Colonic mucosa (tissue), 4 donors: ENCODE measurements at places on chromosomes 4 and X.

GRCh38 chrX:133849676-133850075 is 135.7 kb downstream of the GPC3 start:
- no peak for DNase-seq

DNA sequence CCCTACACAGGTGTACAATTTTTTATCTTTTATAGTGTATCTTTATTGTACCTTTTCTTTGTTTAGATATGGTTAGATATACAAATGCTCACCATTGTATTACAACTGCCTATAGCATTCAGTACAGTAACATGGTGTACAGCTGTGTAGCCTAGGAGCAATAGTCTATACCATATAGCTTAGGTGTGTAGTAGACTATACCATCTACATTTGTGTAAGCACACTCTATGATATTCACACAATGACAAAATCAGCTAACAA is 80.3 kb downstream of the FAM13A start:
- no peak for DNase-seq

- DNase-seq, result no peak
Observed at GRCh38 chrX:146278381-146278780, 460.8 kb downstream of the SLITRK2 start.

DNA sequence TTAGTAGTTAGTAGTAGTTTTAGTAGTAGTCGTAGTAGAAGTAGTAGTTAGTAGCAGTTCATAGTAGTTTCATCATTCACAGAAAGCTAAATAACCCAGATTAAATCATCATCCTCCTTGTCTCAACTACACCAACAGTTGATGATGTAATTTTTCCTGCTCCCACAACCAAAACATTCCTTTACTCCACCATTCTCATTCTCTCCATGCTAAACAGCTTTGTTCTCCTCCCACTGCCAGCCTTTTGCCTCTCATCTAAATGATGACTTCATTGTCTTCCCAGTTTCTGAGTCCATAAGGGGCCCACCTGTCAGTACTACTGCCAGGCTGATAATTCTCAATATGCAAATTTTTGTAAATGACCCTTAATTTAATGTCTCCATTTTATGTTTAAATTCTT is 68.9 kb downstream of the ARHGAP24 start:
- no peak for DNase-seq

DNA sequence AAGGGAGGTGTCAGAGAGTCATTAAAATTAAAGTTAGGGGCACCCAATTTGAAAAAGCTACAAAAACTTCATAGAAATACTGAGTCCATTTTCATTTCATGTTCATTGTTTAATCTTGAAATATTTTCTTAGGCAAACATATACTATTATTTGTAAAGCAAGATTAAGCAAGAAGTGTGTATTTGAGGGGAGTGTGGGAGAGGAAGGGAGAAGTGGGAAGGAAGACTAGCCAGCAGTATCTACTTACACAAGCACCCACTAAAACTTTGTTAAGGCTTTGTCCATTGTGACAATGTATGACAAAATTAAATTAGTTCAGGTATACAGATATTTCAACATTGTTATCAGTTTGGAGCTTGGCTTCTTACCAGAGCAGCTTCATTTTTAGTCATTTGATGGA is 222.9 kb downstream of the ARHGAP24 start:
- no peak for DNase-seq

DNA sequence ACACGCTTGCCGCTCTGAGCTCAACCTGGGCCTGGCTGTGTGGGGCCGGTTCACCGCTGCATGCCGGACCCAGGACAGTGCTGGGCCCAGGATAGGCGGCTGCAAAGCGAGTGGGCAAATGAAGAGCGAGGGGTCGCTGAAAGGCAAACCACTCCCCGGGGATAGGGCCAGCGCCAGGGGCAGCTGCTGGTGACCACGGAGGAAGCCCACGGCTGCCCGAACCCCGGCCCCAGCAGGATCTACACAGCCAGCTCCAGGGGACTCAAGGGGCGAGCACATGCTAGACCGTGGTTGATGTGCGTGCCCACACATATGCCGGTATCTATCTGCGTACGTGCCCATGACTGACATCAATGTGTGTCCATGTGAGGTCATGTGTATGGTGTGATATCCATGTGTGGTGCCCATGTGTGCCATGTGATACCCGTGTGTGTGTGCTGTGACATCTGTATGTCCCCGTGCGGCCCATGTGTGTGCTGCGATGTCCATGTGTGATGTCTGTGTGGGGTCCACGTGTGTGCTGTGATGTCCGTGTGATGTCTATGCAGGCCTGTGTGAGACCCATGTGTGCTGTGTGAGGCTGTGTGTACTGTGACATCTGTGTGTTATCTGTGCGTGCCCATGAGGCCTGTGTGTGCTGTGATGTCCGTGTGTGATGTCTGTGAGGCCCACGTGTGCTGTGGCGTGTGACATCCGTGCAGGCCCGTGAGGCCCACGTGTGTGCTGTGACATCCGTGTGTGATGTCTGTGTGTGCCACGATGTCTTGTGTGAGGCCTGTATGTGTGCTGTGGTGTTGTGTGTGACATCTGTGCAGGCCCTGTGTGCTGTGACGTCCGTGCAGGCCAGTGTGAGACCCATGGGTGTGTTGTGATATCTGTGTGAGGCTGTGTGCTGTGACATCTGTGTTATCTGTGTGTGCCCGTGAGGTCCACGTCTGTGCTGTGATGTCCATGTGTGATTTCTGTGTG is 24.8 kb downstream of the CTBP1 start:
- DNase-seq, result no peak

GRCh38 chr4:182192511-182193181 is 50.6 kb upstream of the TENM3 start:
- no peak for DNase-seq

GRCh38 chr4:132557660-132558059 is 591.4 kb upstream of the PCDH10 start:
- no peak for DNase-seq

- no peak for DNase-seq
Observed at GRCh38 chr4:109629775-109630174, 69.7 kb downstream of the MCUB start.

- DNase-seq, result no peak
Observed at GRCh38 chr4:164876700-164877324, at the start of gene APELA. Gene APELA (plus strand): TSS chr4:164877178. CDS start chr4:164877332, 154 bp downstream.

DNA sequence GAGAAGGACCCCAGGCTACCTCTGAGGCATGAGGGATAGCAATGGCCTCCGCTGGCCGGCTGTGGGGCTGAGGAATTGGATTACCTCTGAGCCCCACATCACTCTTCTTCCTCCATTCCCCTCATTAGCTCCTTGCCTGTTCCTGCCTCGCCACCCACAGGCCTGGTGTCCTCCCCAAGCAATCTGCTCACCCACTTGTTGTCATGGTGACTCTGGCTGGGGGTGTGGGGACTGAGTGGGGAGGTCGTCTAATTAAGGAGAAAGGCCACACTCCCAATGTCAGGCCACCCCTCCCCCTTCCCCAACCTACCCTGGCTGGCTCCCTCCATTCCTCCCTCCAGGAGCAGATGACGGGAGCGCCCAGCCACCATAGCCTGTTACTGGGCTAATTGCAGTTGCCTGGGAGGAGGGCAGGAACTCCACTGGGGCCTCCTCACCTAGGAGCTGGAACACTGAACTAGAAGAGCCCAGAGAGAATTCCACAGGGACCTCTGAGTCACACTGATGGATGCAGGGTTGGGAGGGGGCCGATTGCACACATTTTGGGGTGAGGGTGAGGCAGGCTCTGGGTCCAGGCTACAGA is 20.7 kb downstream of the NALF2 start:
- no peak for DNase-seq

GRCh38 chrX:8504451-8504850 is 39.8 kb downstream of the VCX3B start:
- no peak for DNase-seq

DNA sequence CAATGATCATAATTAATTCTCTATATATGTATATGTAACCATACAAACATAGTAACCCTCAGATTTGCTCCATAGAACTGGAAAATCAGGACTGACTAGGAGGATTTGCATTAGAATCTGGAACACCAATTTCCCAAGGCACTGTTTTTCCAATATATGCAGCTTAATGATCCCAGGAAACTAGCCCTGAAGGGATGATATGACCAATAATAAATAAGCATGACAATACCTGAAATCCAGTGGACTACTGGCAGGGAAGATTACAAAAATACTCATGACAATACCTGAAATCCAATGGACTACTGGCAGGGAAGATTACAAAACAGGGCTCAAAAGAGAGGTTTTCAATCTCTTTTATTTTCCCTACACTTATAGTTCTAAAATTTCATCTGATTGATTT is 98.4 kb downstream of the PCDH7 start:
- no peak for DNase-seq

GRCh38 chr4:101393256-101393655 is 45.9 kb upstream of the PPP3CA start:
- DNase-seq, result no peak

DNA sequence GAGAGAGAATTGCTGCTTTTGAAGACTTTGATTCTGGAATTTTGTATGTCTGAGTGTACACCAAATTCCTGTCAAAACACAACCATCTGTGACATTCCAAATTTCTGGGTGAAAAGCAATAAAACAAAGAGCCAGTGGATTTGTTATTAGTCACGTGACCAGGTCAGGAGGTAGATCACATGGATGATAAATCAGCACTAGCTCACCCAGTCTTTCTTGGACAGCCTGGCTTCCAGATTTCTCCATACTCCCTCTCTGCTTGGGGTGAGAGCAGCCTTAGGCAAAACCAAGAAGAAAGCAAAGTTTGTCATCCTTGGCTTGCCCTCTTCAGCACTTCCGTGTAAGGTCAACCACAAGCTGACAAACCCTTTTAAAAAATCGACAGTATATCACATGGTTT is 194.2 kb downstream of the CLCN4 start:
- no peak for DNase-seq

DNA sequence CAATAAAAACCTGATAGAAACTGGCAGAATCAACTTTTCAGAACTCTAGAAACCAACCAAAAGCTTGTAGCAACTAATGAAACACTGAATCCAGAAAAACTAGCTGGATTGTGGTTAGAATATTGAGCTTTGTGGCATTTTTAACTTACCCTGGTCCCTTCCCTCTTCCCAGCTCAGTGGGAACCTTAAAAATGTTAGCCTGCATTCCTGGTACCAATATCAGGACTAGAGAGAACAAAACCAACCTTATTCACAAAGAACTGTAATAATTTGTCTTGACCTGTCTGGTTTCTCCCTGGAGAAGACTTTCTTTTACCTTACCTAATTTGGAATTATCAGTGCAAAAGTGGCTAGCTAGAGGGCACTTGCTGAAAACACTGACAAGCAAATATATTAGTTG is 21.2 kb downstream of the SH3D19 start:
- DNase-seq, result no peak

DNA sequence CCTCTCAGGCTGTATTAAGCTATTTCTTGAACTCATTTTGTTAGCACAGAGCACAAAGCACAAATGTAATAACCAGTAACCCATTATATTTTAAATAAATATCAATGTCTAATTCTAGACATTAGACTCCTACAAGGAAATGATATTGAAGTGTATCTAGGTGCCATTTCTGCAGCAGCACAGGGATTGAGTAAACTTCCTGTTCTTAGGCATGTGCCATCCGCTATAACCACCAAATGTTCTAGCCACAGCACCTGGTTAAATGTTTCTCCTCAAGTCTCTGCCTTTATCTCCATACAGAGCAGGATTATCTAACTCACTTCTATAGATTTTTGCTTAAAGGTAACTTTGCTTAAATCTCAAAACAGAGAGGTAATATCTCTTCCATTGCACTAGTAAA is 51.4 kb downstream of the SGMS2 start:
- no peak for DNase-seq

DNA sequence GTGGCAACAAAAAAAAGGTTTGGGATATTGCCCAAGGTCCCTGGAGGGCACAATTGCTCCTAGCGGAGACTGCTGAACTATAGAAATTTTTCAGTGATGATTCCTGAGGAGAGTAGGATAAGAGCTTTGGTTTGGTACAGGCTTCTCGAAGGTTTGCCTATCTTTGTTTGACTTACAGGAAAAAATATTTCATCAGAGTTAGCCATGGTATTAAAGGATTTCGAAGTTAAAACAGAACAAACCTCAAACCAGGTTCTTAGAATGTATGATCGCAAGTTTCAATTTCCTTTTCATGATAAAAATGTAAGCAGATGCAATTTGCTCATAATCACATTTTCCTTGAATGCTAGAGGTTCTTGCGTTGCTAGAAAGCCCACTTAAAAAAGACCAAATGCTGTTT is 1.7 kb downstream of the EGFL6 start:
- DNase-seq, result no peak

DNA sequence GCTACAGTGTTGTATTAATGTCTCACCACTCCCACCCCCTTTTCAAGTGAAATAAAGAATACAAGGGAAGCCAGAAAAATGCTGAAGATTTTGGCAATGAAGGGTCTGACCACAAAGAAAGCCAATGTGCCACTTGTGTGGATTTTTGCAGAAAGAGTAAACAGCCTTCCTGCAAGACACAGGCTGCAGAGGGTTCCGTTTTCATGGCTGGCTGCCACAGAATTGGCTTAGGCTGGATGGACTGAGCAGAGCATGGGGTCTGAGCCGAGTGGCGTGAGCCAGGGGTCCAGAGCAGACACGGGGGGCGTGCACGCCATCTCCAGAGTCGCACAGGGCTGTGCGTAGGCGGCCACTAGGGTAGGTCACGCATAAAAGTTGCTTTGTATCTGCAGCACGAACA is 69.2 kb downstream of the MTNR1A start:
- DNase-seq, result no peak

- no peak for DNase-seq
Observed at GRCh38 chrX:154596290-154596929, 11.5 kb downstream of the CTAG1A start.
